HFF-Myc (cell line): ENCODE measurements at places on chromosomes 7 and 10.
A peak's percentile ranks its signal among the peaks of the same experiment; 100 is the strongest.

DNA sequence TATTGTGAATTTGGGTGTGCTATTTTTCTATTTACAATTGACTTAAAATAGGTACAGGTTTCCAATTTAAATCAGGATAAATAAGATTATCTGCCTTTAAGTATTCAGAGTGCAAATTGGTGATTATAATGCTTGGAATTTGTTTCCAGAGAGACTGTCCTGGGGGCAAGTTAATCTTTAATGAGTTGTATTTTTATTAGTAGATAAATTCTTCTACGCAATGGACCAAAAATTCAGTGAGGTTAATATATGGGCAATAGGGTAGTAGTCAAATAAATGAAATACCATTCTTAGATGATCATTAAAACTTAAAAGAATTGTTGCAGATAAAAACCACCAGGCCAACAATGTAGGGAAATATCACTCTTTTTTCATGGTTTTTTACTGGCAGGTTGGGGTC lies 3.4 kb downstream of the BICC1 start:
- DNase-seq: no peak

DNA sequence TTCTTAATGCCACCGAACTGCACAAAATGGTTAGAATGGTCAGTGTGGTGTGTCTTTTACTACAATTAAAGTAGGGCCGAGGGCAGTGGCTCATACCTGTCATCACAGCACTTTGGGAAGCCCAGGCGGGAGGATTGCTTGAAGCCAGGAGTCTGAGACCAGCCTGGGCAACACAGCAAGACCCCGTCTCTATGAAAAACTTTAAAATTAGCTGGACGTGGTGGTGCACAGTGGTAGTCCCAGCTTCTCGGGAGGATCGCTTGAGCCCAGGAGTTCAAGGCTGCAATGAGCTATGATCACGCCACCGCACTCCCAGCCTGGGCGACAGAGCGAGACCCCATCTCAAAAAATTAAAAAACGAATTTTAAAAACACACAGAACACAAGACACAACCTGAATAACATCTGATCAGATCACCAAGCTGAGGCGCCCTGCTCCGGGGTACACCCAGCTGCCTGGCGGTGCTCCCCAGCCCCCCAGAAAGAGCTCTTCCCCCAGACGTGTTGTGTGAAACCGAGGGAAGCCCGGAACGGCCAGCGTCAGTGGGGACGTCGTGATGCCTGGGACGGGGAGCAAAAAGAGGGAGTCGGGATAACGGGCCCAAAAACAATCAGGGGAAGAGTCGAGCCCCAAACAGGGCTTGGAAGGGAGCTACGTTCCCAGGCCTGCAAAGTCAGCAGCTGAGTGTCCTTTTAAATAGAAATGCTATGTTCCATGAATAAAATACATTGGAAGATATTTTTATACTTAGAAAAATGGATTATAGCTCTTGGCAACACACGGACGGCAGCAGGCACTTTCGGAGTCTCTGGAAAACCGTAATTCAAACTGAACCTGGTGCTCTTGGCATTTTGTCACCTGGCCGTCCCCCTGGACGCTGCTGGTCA lies 80.7 kb upstream of the PDGFA start:
- no peak for DNase-seq

GRCh38 chr7:94908323-94909178 lies 1.2 kb downstream of the PPP1R9A start:
- no peak for DNase-seq

DNA sequence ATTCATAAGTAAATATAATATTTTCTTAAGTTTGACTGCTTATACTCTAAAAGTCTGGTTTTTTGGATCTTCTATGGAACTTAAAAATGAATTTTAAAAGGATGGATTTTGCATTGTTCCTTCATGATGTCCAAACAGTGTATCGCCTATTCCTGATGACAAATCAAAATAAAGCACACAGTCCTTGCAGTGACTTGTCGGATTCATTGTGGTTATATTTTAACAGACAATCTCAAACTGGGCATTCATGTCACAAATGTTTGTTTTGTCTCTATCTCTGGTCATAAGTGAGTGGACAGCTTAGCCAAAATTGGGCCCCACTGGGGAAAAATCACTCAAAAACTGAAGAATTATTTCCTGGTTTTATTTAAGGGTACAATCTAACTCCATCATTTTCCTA lies 74.8 kb downstream of the LMBR1 start:
- DNase-seq: no peak

DNA sequence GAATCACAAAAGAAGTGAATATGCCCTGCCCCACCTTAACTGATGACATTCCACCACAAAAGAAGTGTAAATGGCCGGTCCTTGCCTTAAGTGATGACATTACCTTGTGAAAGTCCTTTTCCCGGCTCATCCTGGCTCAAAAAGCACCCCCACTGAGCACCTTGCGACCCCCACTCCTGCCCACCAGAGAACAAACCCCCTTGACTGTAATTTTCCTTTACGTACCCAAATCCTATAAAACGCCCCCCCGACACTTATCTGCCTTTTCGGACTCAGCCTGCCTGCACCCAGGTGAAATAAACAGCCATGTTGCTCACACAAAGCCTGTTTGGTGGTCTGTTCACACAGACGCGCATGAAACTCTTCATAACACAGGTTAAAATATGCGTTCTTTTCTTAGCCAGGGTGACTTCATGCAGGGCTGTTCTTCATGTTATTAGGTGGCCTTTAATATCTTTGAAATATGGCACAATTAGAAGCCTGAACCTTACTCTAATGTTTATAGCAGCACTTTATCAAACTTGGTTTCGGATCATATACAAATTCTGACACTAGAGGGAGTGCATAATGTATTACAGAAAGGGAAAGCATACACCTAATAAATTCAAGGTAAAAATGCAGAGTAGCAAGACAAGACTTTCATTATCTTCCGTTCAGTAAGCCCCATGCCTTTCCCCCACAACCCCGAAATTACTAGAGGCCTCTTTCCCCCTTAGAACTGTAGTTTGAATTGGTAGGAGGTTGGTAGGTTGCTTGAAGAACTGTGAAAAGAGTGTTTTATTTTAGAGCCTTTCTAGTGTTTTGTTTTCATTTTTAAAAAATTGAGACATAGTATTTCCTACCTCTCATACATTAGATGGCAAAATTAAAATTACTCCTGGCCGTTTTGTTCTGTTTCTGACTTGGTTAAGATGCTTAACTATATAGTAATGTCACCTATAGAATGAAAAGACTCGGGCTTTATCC lies 117.9 kb downstream of the NPY start:
- DNase-seq: no peak

- no peak for DNase-seq
Observed at GRCh38 chr7:41917-42565, 150.3 kb upstream of the FAM20C start.

DNA sequence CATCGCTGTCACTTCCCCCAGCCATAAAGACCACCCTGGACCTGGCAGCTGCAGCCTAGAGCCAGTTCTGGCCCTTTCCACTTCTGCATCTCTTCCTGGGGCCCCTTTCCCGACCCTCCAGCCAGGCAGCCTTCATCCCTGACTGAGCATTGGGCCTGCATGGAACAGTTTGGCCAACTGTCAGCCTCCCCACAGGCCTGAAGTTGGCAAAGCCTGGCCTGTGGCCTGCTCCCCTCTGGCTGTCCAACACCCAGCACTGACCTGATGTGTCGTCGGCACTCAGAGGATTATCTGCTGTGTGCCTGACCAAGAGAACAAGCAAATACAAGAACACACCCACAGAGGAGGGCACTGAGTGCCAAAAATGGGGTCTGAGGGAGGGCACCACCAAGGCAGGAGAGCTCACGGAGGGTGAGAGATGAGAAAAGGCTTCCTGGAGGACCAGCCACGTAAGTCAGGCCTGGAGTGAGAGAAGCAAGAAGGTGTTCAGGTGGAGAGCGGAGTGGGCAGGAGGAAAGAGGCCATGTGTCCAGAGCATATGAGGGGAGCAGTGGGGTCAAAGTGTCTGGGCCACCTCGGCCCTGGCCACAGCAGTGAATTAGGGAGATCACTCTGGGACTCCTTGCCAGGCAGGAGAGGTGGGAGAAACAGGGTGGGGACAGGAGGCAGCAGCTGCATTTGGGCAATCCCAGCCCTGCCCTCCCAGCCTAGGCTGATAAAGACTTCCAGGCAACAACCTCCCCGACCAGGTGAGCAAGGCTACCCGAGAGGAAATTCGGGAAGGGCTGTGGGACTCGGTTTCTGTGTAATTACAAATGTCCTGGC lies 4.5 kb downstream of the GPRIN2 start:
- DNase-seq: no peak

- no peak for DNase-seq
Observed at GRCh38 chr10:29372920-29373319, 84.0 kb downstream of the LYZL1 start.

GRCh38 chr7:30660331-30661255 lies 21.7 kb downstream of the CRHR2 start:
- DNase-seq: no peak

DNA sequence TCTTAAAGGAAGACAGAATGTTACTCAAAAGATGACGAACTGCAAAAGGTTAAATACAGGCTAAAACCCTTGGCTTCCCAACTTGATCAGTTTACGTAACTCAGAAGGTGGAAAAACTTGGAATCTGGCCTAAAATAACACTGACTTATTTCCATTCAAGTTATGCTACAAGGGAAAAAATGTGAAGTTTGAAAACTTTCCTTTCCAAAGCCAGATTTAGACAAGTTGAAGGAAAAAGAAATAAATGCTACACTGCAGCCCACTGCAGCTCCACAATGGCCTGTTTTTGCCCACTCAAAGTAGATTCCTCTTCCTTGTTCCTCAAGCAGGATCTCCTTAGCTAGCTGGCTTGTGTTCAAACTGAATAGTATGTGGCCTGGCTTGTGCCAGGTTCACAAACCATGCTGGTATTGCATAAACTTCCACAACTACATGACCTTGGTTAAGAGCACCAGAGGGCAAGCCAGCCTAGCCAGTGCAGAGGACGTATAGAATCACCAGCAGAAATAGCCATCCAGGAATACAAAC lies 166.2 kb downstream of the CPEB3 start:
- DNase-seq: peak; percentile 50

DNA sequence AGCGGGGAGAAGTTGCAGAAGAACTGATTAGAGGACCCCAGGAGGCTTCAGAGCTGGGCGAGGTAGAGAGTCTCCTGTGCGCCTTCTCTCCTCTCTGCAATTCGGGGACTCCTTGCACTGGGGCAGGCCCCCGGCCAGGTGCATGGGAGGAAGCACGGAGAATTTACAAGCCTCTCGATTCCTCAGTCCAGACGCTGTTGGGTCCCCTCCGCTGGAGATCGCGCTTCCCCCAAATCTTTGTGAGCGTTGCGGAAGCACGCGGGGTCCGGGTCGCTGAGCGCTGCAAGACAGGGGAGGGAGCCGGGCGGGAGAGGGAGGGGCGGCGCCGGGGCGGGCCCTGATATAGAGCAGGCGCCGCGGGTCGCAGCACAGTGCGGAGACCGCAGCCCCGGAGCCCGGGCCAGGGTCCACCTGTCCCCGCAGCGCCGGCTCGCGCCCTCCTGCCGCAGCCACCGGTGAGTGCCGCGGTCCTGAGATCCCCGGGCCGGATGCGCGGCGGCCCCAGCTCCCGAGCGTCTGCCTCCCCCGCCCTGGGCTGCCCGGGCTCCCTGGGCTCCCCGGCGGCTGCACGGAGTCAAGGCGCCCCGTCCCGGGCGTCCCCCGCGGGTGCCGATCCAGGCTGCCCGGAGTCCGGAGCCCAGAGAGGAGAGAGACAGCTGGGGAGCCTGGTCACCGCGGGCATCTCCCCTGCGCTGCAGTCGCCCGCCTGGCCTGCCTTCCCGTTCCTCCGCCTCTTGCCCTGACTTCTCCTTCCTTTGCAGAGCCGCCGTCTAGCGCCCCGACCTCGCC lies at the start of gene PLAU:
PLAU (plus strand) TSS at position 369 of the 789 bp plus-strand sequence. CDS start 424 bp downstream, outside the sequence.
- DNase-seq: no peak

- DNase-seq: no peak
Observed at GRCh38 chr7:26865094-26865388, 651 bp upstream of the SKAP2 start.

GRCh38 chr7:78607099-78607498 lies 808.5 kb downstream of the PHTF2 start:
- no peak for DNase-seq

DNA sequence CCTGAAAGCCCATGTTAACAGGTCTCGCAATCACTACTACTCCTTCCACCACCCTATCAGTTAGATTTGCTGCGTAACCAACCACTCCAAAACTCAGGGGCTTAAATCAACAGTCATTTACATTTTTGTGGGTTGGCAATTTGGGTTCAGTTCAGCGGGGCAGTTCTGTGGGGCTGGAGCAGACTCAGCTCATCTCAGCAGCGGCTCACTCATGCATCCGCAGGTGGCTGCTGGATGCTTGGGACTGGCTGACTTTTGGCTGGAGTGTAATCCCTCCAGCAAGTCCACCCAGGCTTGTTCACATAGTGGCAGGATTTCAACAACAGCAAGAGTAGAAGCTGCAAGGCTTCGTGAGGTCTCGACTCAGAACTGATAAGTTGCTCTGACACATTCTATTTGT lies 79.2 kb downstream of the NEUROD6 start:
- DNase-seq: no peak

- no peak for DNase-seq
Observed at GRCh38 chr7:20395511-20395910, 64.8 kb downstream of the ITGB8 start.

GRCh38 chr7:152862006-152862405 lies 102.5 kb downstream of the ACTR3B start:
- DNase-seq: no peak

DNA sequence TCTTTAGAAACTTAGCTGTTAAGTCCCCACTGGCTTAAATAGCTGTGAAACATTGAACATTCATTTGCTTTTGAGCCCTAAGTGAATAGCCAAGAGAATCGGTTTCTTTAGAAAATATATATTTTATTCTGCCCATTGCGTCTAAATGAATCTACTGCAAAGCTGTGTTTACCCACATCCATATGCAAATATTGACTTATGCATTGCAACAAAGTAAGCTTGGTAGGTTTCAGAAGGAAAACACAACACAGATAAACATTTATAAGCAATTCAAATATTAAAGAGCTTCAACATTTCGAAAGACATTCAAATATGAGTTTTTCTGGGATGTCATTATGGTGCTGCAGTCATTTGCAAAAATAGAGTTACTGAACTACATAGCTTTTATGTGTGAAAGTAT lies 257.3 kb downstream of the SH2D4B start:
- no peak for DNase-seq

DNA sequence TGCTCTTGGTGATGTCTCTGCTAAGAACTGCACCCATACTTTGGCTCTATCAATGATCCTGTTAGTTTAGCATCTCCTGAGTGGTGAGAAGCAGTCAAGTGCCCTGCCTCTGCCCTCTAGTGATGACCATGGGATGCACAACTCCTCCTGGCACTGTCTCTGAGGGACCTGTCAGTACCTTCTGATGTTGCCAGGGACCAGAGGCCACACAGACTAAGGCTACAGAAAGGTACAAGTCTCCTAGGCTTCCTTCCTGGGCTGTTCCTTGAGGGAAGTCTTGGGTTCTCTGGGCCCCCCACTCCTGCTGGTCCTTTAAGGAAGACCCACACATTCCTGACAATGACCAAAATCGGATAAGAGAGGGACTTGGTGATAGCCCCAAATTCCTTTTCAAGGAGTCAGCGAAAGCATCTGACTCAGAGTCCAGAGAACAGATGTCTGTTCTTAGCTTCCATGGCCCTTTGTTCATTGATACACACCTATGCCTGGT lies 15.3 kb downstream of the NKX2-3 start:
- no peak for DNase-seq

DNA sequence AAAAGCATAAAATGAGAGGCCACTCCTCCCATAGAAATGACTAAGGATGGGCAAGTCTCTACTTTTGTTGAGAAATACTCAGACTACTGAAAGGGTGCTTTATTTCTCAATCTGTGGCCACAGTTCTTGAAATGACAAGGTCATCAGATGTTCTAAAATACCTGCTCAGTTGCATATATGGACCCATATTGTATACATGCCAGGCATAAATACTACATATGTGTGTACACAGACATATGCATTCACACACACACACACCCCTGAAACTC lies 691.5 kb upstream of the SORCS1 start:
- no peak for DNase-seq
